Cerebellum (tissue), 4 donors: ENCODE measurements at places on chromosomes 3 and 15.

DNA sequence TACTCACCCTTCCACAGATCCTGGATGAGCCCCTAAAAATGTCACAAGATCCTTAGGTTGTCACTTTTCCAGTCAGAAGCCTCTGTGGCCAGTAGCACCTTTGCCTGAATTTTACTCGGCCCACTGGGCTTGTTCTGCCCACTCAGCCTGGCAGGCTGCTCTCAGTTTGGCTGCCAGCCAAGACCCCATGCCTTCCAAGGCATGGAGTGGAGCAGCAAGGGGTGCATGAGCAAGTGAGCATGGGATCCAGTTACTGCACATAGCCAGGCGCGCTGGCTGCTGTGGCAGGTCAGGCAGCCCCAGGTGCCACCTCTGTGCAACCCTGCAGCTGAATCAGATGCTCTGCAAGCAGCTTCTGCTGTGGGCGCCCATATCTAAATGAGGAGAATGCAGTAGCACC lies 79.3 kb downstream of the CGGBP1 start:
- no peak for DNase-seq

DNA sequence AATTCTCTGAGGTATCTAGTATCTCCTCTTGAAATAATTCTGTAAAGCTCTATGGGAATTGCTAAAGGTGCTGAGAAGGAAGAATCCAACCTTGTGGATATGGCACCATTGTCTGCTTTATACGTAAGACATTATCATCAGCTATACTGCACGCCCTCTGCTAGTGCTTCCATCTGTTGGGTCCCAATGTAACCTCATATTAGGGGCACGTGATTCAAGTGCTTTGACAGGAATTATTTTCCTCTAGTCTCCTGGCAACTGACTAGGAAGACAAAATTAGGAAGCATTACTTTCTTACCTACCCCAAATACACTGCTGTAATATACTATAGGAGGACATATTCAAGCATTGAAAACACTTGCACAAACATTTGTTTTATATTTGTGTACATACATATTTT lies 24.0 kb downstream of the COPS2 start:
- DNase-seq, result no peak

DNA sequence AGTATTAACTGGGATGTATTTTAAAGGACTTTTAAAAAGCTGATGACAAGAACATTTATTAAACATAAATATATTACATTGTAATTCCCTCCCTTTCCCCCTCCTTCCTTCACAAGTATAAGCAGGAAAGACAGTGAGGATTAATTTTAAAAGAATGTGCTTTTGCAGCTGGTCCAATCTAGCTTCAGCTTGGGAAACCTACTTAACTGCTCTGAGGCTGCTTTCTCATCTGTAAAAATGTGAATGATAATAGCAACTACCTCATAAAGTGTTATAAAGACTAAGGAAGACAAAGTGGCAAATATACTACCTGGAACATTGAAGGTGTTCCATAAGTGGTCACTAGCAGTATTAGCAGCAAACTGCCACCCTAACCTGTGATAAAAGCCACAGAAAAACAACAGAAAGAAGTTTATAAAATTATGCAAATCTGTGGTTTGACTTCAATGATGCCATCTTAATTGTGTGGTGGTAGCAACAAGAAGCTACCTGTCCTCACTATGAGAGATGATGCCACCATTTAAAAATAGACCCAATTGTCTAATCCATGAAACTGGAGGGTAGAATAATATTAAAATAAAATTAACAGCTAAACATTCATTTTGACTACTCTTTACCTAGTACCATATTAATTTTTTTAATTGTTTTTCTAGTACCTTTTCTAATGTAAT lies 20.0 kb downstream of the DHX36 start:
- DNase-seq, result no peak

DNA sequence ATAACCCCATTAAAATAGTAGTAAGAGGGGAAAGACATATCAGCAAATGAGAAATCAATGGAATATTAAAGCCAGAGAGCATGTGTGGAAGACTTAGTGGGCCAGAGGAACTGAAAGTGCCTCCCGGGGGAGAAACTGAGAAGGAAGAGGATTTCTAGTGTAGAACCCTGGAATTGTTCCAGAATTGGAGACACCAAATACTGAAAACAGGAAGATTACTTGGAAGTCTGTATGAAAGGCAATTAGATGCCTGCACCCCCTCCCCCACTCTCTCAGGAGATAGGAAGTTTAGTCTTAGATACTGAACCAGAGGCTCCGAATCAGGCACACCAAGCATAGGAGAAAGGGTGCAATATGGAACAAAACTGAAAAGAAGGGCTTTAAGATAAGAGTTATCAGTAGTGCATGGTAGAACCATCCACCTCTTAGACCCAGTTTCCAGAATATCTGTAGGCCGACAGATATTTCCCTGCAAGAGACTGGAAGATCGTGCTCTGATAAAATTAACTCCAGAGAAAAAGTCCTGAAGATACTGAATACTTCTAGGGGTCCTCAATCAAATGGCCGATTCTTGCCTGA lies 32.4 kb downstream of the KLHL18 start:
- DNase-seq, result no peak

DNA sequence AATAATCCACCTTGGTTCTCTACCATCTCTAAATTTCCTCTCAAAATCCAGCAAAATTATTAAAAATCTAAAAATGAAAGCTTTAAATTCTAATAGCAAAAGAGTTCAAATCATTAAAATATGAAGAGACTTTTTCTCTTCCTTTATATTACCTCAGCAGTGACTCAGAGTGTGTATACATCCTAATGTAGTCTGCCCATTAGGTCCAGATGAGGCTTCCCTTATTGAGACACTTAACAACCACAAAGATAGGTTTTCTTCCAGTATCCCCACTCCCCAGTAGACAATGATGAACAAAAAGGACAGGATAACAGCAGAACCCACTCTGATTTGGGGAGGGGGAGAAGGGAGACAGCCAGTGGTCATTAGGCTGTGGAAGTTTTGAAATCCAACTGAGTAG lies 61.5 kb upstream of the DCBLD2 start:
- DNase-seq, result no peak

DNA sequence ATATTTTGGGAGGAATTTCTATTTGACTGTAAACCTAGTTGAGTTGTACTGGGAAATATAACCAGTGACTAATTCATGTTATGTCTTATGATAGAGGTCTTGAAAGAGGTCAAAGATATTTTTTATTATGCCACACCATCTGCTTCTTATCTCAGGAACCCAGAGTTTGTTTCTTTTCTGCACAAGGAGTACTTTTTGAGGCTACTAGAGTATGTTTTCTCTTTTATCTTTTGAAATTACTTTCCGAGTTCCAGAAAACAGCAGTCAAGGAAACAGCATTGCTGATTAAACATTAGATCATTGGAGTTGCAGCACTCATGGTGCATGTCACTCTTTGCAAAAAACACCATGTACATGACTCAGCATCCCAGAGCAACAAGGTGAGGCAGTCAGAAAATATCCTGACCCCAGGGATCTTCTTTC lies 645.8 kb upstream of the NR2F2 start:
- DNase-seq, result no peak

GRCh38 chr3:195302431-195302830 lies 31.5 kb upstream of the XXYLT1 start:
- no peak for DNase-seq

- no peak for DNase-seq
Observed at GRCh38 chr3:184322731-184323487, 8.5 kb downstream of the EIF4G1 start.

- no peak for DNase-seq
Observed at GRCh38 chr3:119663885-119664284, 3.5 kb upstream of the POPDC2 start.

GRCh38 chr3:188157407-188157806 lies 3.5 kb downstream of the LPP start:
- DNase-seq, result no peak

DNA sequence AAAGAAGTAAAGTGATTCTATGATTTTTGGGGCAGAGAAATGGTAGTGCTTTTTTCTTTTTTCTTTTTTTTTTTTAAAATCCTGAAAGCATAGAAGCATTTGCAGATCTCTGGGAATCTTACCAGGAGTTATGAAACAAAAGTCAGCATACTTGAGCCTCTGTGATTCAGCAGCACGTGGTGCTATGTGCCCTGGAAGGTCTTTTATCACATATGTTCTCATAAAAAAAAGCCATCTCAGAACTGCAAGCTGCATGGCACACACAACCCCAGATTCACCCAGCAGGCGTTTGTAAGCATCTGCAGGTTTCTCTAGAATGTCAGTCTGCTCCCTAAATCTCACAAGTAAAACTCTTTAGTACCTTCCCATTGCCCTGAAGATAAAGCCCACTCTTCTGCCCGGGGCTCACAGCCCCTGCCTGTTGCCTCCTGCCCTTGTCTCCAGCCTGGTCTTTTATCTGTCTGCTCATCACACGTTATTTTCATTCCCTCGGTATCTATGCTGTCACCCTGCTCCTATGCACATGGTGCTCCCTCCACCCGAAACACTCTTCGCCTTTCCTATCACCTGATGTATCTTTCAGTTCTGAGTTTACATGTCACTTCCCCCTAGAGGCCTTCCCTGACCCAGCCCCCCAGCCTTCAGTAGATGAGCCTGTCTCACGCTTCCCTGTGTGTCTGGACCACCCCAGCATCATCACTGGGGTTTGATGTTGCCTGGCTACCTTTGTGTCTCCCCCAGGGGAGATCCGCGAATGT lies 72.4 kb downstream of the CHDH start:
- DNase-seq, result no peak

- peak; percentile 37 for DNase-seq
Observed at GRCh38 chr3:61858054-61858453, 296.7 kb downstream of the PTPRG start.

GRCh38 chr3:16460273-16460672 lies 53.2 kb downstream of the RFTN1 start:
- no peak for DNase-seq

GRCh38 chr3:100330651-100331050 lies 3.9 kb upstream of the NIT2 start:
- no peak for DNase-seq

DNA sequence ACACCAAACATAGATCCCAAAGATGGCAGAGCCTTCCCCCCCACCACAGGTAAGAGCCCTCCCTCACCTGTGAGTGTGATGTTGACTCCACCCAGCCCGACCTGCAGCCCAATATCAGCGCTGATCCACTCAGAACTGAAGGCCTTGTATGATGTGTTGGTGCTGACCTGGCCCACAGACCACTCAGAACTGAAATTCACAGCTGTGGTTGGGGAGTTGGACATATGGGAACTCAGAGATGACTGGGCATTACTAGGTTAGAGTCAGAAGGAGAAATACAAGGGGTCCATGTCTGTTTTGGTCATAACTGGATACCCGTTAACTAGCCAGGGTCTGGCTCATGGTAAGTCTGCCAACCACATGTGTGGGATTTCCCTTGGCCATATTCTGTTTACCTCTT lies 6.9 kb downstream of the DUOXA2 start:
- no peak for DNase-seq

GRCh38 chr15:58873267-58873666 lies 60.2 kb downstream of the SLTM start:
- no peak for DNase-seq

- no peak for DNase-seq
Observed at GRCh38 chr3:56370991-56371775, 97.1 kb downstream of the ERC2 start.

DNA sequence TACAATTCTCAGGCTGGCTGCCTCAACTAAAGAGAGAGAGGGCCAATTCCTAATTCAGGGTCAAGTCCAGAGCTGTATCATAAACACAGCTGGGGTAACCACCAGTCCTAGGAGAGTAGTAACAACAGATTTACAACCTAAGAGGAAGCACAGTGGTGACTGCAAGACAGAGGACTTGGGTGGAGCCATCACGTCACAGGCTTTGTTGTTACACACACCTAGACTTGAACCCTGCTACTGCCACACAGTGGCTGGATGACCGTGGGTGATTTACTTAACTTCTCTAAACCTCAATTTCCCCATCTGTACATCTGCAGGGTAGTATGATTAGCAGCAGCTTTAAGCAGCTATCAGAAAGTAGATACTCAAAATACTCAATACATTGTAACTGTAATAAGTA lies 78.6 kb downstream of the MYLK start:
- DNase-seq, result no peak

GRCh38 chr15:63554337-63554927 lies 42.8 kb upstream of the FBXL22 start:
- DNase-seq, result no peak

DNA sequence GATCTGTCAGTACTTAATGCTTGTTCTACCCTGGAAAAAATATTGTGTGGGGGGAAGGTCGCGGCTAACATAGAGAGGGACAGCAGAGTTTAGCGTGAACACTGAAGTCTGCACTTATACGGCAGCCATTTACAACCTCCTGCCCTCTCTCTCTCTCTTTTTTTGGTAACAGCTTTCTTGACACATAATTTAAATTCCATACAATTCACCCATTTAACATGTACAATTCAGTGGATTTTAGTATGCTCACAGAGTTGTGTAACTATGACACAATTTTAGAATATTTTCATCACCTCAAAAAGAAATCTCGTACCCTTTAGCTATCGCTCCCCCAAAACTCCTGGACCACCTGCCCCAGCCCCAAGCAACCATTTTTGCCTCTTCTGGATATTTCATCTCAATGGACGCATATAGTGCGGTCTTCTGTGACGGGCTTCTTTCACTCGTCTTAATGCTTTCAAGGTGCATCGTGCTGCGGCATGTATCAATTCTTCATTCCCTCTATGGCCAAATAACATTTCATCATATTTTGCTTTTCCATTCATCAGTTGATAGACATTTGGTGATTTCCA lies 141.8 kb downstream of the XXYLT1 start:
- no peak for DNase-seq

DNA sequence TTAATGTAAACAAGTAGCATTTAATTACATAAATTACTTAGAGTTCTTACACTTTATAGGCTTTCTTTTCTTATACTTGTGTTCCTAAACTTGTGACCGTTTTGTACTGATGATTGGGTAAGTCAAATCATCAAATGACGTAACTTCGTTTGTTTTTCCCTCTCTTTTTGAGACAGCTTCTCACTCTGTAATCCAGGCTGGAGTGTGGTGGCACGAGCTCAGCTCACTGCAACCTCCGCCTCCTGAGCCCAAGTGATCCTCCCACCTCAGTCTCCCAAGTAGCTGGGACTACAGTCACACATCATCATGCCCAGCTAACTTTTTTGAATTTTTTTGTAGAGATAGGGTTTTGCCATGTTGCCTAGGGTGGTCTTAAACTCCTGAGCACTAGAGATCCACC lies 226.0 kb downstream of the TCF12 start:
- no peak for DNase-seq

- DNase-seq, result no peak
Observed at GRCh38 chr3:153099131-153099530, 62.9 kb upstream of the RAP2B start.

DNA sequence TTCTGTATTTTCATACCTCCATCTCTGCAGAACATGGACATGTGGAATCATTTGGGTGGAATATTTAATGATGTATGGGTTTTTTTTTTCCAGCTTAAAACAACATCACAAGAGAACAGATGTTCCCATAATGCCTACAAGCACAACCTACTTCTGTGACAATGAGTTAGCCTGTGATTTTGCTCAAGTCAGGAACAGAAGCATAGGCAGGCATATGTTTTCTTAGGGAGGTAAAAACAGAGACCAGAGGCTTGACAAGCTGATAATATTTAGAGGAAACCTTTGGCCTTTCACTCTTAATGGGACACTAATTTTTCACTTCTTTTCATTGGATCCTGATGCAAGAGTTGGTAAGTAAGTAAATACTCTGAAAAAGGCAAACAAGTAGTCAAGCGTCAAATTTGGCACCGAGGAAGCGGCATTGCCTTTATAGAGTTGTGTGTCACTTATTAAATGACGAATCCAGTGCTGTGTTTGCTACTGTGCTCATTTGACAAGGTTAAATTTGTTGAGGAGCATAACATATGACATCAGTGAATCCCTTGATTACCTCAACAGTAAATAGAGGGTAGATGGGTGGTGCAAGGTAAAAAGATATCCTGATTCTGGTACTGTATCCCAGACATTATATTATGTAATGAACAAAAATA lies 66.7 kb upstream of the RBMS3 start:
- DNase-seq, result no peak
